ENCODE measurements at places on chromosomes 5 and 9.

DNA sequence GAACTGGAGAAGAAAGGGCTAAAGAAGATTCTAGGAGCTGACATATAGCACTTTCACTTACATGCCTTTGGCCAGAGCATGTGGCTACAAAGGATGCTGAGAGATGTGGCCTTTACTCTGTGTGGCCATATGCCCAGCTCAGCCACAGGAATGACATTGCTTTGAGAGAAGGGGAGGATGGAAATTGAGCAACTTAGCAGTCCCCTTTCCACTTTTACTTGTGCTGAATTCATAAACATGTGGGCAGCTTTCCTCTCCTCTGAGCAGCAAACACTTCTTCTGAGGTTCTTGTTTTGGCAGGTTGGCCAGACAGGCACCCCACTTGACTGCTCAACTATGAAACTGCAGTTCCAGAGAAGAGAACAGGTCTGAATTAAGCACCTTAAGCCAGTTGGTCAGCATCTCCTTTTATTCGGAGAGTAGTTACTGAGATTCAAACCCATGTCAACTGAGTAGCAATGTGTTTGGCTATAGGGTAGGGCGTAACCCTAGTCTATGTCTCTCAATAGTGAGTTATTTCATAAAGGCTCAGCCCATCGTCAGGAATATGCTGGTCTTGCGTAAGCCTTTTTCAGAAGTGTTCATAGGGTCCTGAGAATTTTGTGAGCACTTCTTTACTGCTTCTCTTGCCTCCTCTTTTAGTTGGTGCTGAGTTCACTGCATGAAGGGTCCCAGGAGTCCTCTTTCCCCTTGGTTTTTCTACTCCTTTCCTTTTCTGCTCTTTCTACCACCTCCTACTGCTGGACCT, 134.5 kb downstream of the PALM2AKAP2 start:
- peak; percentile 87 for ATAC-seq

DNA sequence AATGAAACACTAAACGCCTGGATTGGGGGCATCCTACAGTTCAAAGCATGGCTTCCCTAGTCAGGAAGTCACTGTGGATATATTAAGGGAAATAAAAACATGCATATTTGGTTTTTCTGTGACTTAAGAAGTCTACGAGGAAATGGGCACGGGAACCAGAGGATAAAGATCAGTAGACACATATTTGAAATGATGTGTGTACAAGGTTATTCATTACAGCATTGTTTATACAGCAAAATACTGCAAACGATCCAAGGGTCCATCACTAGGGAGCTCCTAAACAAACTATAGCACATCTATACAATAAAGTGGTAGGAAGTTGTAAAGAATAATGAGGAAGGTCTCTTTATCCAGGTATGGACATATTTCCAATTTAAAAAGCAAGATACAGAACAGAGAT, 71.8 kb downstream of the EFNA5 start:
- ATAC-seq: no peak

DNA sequence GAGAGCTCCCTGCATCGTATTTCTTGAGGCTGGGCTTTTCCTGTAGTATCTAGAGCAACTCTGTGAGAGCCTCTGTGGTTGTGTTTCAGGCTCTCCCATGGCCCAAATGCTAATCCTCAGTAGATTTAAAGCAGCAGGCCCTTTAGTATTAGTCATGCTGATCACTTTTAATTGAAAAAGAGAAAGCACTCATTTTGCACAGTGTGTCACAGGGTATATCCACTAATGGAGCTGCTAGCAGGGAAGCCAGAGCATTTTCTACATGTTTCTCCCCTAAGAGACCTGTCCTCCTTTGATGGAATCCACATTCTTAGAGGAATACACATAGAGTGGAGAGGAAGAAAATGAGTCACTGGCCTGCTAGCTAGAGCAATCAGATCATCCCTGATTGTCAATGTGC, 348.5 kb downstream of the TMEM232 start:
- ATAC-seq: no peak

- no peak for ATAC-seq
Measured at GRCh38 chr5:173752653-173753052, 135.5 kb upstream of the CPEB4 start.

DNA sequence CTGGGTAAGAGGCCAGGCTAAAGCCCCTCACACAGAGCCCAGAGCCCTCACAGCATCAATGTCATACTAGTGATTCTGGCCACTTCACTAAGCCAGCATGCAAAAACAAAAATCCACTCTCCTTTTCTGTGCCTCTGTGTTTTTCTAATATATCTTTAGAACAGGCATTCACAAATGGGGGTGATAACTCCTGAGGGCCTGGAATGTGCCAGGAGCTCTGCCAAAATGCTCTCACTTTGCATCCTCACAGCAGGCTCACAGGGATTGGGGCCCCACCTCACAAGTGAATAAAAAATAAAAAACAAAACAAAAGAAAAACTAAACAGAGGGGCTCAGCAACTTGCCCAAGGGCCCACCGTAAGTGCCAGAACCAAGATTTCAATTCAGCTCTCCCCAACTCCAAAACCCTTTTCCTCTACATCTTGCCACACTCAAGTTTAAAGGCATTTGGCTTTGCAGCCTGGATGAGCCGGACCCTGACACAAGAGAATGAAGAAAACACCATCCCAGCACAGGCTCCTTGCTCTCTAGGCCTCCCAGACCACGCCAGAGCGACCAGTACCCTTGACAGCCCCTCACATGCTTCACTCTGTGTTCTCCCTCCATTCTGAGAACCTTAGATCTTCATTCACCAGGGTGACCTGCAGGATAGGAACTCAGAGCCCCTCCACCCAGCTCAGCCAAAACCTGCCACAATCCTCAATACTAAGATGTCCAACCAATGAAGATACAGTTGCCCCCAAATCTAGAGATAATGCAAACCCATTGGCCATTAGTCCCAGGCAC, 51.3 kb downstream of the SAXO1 start:
- no peak for ATAC-seq

GRCh38 chr5:160047423-160047822, 38.5 kb downstream of the TTC1 start:
- ATAC-seq: no peak

DNA sequence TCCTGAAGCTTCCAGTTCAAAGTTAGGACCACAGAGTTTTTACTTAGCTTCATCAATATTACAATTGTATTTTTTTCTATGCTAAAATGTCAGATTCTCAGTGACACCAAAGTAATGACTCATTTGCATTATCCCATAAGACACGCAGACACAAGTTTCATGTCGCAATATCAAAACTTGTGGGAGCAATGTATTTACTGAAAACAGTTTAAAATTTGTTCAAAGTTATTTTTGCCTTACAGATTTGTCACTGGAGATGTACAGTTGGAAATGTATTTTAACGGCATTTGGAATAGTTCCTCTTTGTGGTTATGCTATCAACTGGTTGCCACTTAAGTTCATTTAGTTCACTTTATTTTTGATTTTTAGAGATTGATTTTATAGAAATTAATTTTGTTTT, 36.2 kb upstream of the DAP start:
- no peak for ATAC-seq

- no peak for ATAC-seq
Measured at GRCh38 chr5:151469992-151470391, 22.6 kb downstream of the SLC36A1 start.

DNA sequence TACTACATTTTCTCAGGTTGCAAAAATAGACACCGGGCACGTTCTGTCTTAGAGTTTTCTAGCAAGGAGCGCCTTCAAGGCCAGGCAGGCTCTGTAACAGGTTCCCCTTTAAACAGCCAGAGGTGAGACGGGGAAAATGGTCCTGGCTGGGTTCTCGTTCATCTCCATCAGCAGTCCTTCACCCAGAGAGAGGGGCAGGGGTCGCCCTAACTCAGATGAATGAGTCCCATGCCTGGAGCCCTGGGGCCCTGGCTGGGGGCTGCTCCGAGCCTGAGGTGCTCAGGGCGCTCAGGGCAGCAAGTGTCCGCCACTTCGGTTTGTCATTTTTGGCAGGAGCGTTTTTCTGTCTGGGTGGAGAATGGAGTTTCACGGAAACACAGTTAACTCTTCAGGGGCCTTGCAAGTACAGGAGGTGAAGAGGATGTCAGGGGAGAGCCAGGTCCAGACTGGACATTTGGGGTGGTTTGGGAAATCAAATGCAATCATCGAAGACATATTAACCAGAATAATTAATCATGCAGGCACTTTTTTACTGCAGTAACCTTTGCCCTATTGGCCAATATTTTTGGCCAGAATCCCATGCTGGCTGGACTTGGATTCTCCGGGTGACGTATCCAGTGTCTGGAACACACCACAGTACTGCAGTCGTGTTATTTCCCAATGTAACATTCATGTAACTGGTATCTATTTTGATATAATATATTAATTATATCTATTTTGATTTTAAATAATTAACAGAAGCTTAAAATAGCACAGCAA, 2.9 kb downstream of the NTNG2 start:
- ATAC-seq: no peak

DNA sequence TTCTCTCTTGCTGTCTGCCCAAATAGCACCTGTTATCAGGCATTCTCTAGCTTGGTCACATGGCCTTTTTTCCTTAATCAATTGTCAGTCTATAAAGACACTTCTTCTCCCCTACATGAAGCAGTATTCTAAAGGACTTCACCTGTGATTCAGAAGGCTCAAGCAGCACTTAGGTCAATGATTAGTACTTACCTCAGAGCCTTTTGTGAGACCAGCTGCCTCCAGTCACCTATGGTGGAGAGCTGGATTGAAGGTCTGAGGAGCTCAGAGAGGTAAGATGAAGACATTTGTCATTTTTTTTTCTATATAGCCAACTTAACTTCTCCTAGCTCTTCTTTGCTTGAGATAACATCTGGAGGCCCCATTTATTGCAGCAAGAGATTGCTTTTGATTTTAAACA, 278.3 kb upstream of the PCSK5 start:
- ATAC-seq: no peak

DNA sequence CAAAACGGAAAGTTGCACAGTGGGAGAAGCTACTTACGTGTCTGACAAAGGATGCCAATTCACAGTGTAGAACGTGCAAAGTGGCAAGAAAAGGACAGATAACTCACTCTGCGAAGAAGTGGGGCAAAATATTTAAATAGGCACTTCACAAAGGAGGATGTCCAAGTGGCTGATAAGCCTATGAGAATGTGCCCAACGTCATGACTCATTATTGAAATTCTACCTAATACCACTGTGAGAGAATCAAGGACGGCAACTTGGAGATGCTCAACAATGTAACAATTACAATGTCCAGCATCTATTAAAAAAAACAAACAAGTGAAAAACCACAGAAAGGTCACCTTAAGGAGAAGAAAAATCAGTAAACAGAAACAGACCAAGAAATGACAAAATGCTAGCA, 59.0 kb downstream of the NACC2 start:
- no peak for ATAC-seq

DNA sequence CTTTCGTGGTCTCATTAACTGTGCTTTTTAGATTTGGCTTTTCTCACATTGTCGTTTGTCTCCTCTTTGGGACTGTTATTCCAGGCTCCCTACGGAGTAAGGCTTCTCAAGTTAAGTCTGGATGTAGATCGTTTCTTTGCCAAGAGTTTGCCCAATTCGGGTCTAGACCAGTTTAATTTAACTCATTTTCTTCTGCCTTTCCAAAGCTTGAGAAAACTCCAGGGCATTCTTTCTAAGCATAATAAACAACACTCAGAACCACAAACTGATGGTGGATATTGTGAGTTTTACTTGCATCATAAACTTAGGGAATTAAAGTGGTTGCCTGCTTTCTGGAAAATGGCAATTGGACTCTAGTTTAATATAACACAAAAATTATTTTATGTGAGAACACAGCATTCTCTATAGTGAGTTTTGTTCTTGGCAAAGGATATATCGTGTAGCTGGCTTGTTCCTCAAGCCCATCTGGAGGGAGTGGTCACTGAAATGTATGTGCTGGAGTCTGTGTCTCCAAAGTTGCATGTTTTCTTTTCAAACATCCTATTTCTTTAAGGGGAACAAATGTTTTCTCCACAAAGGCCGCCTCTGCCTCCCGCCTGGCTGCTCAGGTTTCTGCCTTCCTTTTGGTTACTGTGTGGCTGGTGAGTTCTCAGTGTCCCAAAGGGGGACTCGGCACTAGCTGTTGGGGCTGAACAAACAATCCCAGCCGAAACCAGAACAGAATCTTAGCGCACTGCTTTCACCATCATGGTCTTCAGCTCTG, 211.3 kb upstream of the FBN2 start:
- ATAC-seq: no peak

- no peak for ATAC-seq
Measured at GRCh38 chr9:12916042-12916441, 141.2 kb downstream of the LURAP1L start.

DNA sequence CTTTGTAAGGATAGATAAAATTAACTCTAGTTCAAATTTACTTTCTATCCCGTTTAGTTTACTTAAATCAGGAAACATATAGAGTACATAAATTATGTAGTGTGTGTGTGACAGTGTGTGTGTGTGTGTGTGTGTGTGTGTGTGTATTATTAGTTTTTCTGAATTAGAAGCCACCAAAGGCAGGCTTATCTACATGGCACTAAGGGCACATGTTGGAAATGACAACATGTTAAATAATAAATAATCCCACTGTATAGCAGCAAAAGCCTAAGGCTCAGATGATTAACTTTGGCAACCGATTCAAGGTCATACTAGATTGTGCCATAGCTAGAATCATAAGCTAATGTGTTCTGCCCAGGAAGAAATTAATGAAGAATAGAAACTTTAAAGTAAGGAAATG, 54.6 kb downstream of the MEGF9 start:
- ATAC-seq: no peak

DNA sequence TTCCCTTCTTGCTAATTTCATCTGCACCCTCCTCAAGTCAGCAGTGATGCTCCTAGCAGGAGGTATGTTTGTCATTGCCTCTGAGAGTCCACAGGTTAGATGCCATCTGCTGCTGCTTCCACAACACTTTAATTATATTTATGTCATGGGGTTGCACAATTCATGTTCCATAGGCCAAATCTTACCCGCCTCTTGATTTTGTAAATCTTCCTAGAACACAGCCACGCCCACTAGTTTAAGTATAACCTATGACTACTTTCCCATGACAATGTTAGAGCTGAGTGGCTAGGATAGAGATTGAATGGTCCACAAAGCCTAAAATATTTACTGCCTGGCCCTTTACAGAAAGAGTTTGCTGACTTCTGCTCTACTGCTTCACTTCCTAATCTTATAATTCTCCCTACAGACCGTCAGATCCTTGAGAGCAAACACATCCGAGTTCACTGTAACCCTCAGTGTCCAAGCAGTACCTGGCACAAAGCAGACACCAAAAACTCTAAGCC, 21.1 kb downstream of the LIFR start:
- ATAC-seq: no peak

GRCh38 chr5:163878490-163878889, 373.1 kb downstream of the MAT2B start:
- no peak for ATAC-seq
